Activated CD4-positive, alpha-beta T cell treated with anti-CD3 and anti-CD28 coated beads, Interleukin-2, amount 50 U/mL, for 16 hours (primary cell): ENCODE measurements at places on chromosomes 4 and X.
A peak's percentile ranks its signal among the peaks of the same experiment; 100 is the strongest.

DNA sequence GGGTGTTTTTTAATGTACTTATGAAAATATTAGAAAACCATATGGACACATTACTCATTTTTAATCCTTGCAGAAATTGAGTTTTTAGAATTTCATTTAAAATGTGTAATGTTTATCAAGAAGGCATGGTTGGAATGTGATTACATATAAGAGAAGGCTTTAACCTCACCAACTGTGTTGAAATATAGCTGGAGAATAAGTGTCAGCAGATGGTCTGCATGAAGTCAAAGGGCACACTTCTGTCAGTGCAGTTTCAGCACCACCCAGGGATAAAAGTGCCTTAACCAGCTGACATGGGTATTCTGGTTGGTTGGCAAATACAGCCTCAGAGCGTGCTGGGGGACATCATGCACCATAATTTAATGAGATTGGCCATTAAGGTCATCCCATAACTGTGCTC is 21.2 kb upstream of the ANTXR2 start:
- DNase-seq = no peak

GRCh38 chr4:168743601-168744000 is 246.7 kb downstream of the PALLD start:
- no peak for DNase-seq

GRCh38 chr4:139740121-139740520 is 74.5 kb downstream of the MGST2 start:
- DNase-seq = no peak

DNA sequence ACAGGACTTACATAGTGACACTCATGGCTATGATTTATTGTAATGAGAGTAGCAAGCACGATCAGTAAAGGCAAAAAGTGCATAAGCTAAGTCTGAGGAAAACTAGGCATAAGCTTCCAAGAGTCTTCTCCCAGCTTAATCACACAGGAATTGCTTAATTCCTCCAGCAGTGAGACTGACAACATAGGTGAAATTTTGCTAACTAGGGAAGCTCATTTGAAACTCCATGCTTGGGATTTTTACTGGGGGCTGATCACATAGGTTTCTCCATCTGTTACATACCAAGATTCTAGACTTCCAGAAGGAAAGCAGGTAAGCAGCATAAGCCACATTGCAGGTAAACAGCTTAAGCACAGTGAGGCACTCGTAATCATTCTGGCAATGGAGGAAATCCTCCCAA is 71.8 kb upstream of the FHDC1 start:
- no peak for DNase-seq

DNA sequence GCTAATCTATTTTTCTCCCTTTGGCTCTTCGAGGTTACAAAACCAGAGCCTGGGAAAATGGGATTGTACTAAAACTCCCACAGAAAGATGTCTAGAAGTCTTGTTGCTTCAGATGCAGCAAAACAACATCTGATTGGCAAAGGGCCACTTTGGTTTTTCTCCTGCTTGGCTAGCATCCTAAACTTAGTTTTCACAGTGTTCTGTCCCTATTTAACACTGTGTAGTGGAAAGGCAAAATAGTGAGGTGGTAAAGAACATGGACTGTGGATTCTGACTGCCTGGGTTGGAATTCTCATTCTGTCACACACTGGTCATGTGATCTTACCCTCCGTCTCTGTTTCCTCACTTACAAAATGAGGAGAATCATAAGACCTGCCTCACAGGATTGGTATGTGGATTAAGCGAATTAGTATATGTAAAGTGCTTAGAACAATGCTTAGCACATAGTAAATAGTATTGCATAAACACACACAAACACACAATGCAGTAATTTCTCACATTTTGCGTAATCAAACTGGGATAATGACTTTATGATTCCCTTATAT is 23.5 kb downstream of the TIGD2 start:
- DNase-seq = no peak

GRCh38 chr4:74230902-74231499 is 73.1 kb downstream of the MTHFD2L start:
- DNase-seq = peak; percentile 80

GRCh38 chr4:184440595-184441358 is 33.6 kb downstream of the IRF2 start:
- no peak for DNase-seq
